ENCODE measurements at places on chromosomes 5 and 9.

DNA sequence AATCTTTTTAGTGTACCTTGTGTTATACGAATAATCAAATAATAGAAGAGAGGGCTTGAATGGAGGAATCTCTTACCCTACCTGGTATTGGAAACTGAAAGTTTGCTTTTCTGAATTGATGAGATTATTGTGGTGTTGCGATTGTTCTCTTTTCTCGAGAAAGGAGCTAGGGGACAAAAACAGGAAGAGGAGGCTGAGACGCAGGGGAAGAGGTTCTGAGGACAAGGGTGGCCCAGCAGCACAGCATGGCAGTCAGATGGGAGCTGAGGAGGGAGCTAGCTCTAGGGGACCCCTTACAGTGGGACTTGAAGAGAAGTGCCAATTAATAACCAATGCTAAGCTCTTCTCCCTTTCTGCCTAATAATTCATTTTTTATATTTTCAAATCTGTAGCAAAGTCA, 183.3 kb upstream of the DMAC1 start:
- no peak for DNase-seq

- DNase-seq = peak; percentile 57
Measured at GRCh38 chr9:74573640-74574191, 76.6 kb downstream of the RORB start.

DNA sequence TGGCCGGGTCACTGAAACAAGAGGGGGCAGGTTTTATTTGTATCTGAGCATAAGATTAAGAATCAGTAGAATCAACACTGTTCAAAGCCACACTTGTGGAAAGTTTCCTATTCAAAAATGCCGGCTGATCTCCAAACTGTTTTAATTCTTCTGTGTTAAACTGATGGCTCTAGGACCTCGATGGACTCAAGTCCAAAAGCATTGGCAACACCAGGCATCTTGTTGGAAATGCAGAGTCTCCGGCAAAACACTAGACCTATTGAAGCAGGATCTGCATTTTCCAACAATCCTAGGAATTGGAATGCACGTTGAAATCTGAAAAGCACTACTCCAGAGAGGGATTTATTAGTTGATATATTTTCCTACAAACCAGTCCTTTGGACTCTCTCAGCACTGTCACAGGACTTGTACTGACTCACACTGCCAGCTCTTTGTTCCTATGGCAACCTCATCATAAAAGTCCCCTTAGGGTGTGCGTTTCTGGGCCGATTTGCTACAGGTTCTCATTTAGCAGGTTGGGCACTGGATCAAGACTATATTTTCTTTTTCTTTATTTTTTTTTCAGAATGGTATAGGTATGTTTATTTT, 48.1 kb upstream of the PCA3 start:
- no peak for DNase-seq

DNA sequence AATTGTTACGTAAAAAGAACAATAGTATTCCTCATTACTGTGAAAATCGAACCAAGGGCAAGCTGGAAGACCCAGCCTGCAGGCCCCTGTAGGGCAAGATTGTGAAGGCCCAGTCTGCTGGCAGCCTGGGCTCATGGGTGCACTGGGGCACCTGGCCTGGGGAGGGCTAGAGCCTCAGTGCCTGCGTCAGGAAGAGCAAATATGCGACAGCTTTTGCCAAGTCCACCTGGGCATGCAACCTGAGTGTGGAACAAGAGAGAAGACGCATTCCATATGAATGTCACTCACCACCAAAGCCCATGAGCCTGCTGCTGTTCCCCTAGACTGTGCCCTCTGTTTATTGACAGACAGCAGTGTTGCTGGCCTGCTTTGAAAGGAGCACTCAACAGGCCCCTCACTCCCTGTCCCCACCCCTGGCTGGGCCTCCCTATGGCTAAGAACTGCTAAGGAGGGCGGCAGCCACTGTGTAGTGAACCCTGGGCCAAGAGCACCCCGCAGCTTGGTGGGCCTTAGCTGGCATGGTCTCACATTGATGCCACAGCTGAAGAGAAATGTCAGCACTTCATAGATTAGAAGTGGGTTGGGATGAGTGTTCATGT, 28.2 kb downstream of the PSD2 start:
- DNase-seq = no peak

DNA sequence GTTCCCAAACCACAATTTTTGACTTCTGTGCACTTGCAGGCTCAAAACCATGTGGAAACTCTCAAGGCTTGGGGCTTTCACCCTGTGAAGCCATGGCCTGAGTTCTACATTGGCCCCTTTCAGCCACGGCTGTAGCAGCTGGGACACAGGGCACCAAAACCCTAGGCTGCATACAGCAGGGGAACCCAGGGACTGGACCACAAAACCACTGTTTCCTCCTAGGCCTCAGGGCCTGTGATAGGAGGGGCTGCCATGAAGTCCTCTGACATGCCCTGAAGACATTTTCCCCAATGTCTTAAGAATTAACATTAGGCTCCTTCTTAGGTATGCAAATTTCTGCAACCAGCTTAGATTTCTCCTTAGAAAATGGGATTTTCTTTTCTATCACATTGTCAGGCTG, 312.1 kb upstream of the TUSC1 start:
- DNase-seq = no peak

GRCh38 chr5:103119070-103119764, 721 bp downstream of the GIN1 start:
- no peak for DNase-seq

DNA sequence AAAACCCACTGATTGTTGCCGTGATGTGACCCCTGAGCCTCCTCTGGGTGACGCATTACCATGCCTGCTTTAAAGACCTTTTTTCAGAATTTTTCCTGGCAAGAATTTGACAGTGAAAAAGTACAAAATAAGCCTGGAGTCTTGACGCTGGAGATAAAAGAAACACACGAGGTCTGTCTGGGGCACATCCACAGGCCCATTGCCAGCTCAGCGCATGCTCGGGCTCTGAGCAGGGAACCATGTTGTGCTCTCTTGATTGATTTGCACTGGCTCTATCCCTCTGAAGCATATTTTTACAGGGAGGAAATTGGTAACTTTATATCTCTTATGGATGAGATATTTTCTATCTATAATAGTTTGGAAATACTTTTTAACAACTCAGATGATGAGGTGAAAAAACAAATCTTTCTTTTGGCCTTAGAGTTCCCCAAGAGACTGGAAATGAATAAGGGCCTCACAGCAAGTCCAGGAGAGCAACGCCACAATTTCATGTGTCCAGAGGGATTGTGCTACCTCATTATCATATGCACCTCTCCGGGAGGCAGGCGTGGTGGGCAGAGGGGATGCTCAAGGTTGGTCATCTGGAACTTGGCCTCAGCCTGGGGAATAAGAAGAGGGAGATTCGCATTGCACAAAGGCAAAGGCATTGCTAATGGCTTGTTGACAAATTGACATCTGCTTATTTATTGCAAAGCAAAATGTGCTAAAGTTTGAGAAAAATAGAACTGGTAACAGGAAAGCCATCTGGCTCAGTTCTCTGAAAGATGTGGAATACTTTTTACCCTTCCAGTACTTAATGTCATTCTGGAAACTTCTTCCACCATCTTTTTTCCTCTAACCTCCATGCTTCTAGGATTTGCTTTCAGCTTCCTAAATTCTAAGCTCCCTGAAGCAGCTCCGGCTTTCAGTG, 183.8 kb downstream of the PJA2 start:
- no peak for DNase-seq

GRCh38 chr9:123169926-123170325, 98.5 kb downstream of the STRBP start:
- no peak for DNase-seq

GRCh38 chr9:114849450-114849849, 43.6 kb upstream of the TNFSF15 start:
- no peak for DNase-seq

GRCh38 chr9:128323791-128324190, 1.2 kb downstream of the COQ4 start:
- no peak for DNase-seq

GRCh38 chr9:82436475-82436874, 447.9 kb downstream of the SPATA31D1 start:
- DNase-seq = no peak

- no peak for DNase-seq
Measured at GRCh38 chr9:116479056-116479544, 208.0 kb upstream of the TRIM32 start.

- no peak for DNase-seq
Measured at GRCh38 chr5:150780816-150781221, 2.3 kb downstream of the SMIM3 start.

GRCh38 chr5:138905541-138905940, 30.4 kb upstream of the LRRTM2 start:
- peak; percentile 72 for DNase-seq

DNA sequence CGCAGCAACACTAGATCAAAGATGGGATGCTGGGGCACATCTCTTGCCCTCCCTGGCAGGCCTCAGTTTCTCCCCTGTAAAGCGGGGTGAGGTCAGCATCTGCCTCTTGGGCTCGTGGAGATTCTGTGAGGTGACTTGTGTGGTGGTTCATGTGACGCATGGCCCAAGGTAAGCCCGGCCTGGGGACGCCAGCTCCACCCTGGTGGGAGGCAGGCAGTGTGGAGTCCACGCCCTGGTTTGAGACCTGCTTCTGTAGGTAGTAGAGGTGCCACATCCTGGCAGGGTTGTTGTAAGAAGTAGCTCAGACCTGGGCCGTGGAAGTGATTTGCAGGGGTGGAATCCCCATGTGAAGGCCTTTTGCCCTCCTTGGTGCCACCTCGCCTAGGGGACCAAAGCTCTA, 101.5 kb downstream of the DAB2IP start:
- DNase-seq = no peak

DNA sequence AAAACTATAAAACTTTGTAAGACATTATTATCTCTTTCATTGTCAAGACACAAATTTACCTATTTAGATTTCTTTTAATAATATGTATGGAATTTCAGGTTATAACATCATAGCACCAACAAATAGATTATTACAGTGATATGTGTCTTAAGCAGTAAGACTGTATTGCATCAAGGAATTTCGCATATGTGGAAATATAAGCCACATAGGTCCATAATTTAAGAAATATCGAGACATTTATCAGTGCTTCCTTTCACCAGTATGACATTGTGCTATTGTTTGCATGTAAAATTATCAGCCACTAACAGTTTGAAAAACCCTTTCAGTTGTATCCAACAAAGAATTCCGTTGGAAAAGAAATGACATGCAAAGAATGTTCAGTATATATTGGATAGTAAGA, 186.7 kb upstream of the RASA1 start:
- DNase-seq = no peak

DNA sequence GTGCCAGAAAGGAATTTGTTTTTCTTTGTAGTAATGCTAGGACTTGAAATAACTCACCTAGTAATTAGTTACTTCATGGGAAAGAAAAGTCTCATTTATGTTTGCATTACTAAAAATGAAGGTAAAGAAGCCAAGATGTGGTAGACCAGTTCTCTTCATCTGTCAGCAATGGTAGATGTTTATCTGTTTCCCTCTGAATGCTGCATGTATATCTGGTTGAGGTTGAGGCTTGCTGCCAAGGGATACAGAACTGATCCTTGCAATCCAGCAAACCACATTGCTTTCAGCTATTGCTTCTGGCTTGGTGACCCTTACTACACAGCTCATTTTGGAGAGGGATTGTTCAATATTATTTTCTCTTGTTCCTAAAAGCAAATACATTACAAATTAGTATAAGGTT, 73.6 kb downstream of the ZNF474 start:
- no peak for DNase-seq

DNA sequence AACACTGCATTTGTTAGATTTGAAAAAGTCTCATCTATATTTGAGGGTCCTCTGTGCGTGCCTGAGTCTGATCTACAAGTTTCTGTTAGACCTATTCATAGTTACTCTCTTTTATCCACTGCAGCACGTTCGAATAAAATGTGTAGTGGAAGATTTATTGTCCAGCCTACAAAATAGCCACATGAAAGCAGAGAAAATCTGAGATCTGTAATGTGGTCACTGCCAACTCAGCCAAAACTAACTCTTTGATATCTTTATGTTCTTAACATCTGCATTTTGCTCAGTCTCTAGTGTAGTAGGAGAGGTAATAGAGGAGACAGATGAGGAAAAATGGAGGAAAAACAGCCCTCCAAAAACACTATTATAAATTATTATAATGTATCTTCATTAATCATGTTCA, 354.0 kb downstream of the NPR3 start:
- DNase-seq = no peak

GRCh38 chr5:72956324-72957140, 691 bp downstream of the FCHO2 start:
- DNase-seq = peak; percentile 77
